ENCODE measurements at places on chromosomes 2 and 18.

DNA sequence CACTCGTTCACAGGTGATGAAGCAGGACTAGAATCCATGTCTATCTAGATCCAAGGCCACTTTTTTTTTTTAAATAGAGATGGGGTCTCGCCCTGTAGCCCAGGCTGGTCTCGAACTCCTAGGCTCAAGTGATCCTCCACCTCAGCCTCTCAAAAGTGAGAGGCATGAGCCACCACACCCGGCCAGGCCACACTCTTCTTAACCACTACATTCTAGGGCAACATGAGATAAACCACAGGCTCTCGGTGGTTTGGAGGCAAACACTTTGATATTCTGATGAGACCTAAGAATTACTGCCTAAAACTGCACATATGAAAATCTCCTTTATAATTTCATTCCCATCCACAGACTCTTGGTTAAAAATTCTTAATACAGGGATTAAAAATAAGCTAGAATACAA is 51.8 kb downstream of the USP34 start:
- no peak overlapping the region for H3K27ac ChIP-seq
- no peak for DNase-seq
- peaks cover 5% of the 10 kb centered on the region for H3K36me3 ChIP-seq
- no peak overlapping the region for H3K4me3 ChIP-seq

GRCh38 chr2:144998435-144998834 is 478.5 kb upstream of the ZEB2 start:
- H3K4me1 ChIP-seq, result no peaks in the 10 kb centered on the region
- H3K36me3 ChIP-seq, result no peaks in the 10 kb centered on the region
- DNase-seq, result no peak
- peak overlapping the region; percentile 67 for H3K27ac ChIP-seq

DNA sequence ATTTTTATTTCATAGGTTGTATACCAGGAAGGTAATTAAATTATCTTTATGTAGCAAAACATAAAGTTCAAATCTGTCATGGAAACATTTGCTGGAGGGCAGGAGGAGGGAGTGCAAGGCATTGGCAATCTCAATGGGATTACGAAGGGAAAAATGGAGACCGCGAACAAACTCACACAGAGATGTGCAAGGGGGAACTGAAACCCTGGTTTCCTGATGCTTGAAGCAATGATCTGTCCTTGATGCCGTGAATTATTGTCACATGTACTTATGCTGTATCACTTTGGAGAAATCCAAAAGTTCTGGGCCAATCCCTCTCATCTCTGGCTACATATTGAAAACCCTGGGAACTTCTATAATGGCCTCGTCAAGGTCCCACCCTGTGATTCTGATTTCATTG is 65.0 kb upstream of the MFF start:
- H3K27me3 ChIP-seq, result no peaks in the 10 kb centered on the region
- DNase-seq, result no peak
- H3K27ac ChIP-seq, result no peak overlapping the region
- H3K4me3 ChIP-seq, result no peak overlapping the region
- H3K4me1 ChIP-seq, result no peaks in the 10 kb centered on the region

DNA sequence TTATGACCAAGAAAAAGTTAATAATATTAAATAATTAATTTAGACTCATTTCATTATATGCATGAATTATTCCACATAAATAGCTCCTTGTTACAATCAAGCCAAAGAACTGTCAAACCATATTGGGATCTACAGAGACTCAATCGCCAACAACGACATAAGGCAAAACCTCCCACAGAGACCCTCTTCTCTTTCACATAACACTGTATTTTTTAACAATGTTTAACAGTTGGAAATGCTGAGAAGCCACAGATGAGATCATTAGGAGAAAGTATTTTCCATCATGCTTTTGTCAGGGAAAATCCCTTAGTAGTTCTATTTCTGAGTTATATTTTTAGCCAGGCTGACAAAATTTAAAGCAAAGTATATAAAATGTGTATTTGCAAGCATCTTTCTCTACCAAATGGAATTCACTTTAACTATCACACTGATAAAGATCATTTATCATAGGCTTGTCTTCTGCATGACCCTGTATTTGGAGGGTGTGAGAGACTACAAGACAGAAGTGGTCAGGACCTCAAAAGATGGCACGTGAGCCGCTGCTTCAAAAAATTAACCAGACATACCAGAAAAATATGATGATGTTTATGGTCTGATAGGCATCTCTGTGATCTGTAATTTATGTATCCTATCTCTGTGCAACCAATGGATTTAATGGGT is 383.8 kb downstream of the NRXN1 start:
- no peak overlapping the region for H3K4me3 ChIP-seq
- H3K36me3 ChIP-seq, result no peaks in the 10 kb centered on the region
- no peak for DNase-seq
- H3K4me1 ChIP-seq, result no peaks in the 10 kb centered on the region
- no peak overlapping the region for H3K27ac ChIP-seq

- H3K27me3 ChIP-seq, result no peaks in the 10 kb centered on the region
- H3K36me3 ChIP-seq, result no peaks in the 10 kb centered on the region
- DNase-seq, result no peak
- H3K4me3 ChIP-seq, result no peak overlapping the region
- H3K4me1 ChIP-seq, result peaks cover 14% of the 10 kb centered on the region
- no peak overlapping the region for H3K27ac ChIP-seq
Observed at GRCh38 chr2:98090951-98091350, 4.0 kb downstream of the VWA3B start.

DNA sequence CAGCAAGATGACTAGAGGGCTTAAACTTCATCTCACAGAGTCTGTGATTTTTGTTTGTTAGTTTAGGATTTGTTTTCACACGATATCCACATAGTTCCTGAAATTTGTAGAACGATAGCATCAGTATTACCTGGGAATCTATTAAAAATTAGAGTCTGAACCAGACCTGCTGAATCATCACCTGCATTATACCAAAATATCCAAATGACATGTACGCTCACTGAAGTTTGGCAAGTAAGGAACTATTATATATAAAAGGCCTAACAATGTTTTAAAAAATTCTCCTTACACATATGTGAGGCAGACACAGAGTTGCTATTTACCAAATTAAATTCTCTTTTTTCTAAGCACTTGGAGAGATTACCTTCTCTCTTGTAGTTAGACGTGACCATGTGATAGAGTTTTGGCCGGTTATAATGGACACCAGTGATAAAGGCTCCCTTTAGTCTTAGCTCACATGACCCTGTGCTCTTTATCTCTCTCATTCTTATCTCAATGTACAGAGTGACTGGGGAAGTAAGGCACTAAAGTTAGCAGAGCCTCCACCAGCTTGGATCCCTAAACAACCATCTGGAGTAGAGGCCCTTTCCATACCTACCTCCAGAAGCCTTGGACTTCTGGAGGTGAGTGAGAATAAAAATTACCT is 363.1 kb downstream of the DSC3 start:
- H3K27ac ChIP-seq, result no peak overlapping the region
- H3K36me3 ChIP-seq, result no peaks in the 10 kb centered on the region
- H3K4me1 ChIP-seq, result no peaks in the 10 kb centered on the region
- DNase-seq, result no peak
- no peak overlapping the region for H3K4me3 ChIP-seq

DNA sequence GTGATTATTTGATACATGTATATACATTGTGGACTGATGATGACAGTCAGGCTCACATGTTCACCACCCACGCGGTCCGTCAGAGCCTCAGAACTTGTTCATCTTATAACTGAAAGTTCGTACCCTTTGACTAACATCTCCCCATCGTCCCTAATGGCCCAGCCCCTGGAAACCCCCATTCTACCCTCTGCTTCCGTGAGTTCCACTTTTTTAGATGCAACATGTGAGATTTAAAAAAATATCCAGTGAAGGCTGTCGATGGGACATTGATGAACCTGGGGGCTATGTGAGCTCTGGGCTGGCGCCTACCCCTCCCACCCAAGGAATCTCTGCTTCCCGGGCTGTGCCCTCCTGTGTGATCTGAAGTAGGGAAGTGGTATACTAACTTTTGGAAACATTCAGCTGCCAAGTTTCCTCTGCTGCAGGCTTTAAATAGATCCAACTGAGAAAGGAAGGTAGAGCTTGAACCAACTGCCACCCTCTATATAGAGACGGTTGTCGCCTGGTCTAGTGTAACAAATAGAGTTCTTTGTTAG is 163.8 kb downstream of the FAM210A start:
- H3K27ac ChIP-seq, result peak overlapping the region; percentile 27
- H3K27me3 ChIP-seq, result no peaks in the 10 kb centered on the region
- H3K4me3 ChIP-seq, result no peak overlapping the region
- H3K36me3 ChIP-seq, result no peaks in the 10 kb centered on the region

- H3K4me1 ChIP-seq, result no peaks in the 10 kb centered on the region
- no peak for DNase-seq
- no peak overlapping the region for H3K27ac ChIP-seq
- H3K36me3 ChIP-seq, result no peaks in the 10 kb centered on the region
- H3K4me3 ChIP-seq, result no peak overlapping the region
Observed at GRCh38 chr2:75432761-75433361, 127.9 kb downstream of the EVA1A start.

DNA sequence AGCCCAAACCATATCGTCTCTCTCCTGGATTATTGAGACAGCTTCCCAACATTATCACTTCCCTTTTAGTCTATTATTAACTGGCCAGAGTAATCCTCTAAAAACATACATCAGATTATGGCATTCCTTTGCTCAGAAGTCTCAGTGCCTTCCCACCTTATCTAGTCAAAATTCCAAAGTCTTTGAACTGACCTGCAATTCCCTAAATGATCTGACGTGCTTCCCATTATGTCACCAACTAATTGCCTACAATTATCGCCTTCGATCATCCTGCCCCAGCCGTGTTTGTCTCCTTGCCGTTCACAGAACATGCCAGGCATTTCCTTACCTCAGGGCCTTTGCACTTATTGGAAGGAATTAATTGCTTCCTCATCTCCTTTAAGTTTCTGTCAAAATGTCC is 332.4 kb downstream of the IRS1 start:
- H3K27ac ChIP-seq, result no peak overlapping the region
- DNase-seq, result no peak
- H3K36me3 ChIP-seq, result no peaks in the 10 kb centered on the region
- H3K4me3 ChIP-seq, result no peak overlapping the region

- no peak for DNase-seq
- no peaks in the 10 kb centered on the region for H3K27me3 ChIP-seq
- no peaks in the 10 kb centered on the region for H3K36me3 ChIP-seq
- peaks cover 4% of the 10 kb centered on the region for H3K4me1 ChIP-seq
- H3K4me3 ChIP-seq, result no peak overlapping the region
Observed at GRCh38 chr18:46051731-46052461, 20.2 kb downstream of the PSTPIP2 start.

GRCh38 chr2:11998626-11999378 is 252.4 kb downstream of the LPIN1 start:
- H3K4me1 ChIP-seq, result no peaks in the 10 kb centered on the region
- no peak overlapping the region for H3K4me3 ChIP-seq
- no peak overlapping the region for H3K27ac ChIP-seq

GRCh38 chr18:13295894-13296293 is 77.3 kb downstream of the LDLRAD4 start:
- DNase-seq, result no peak
- no peak overlapping the region for H3K4me3 ChIP-seq
- H3K27me3 ChIP-seq, result no peaks in the 10 kb centered on the region
- no peaks in the 10 kb centered on the region for H3K36me3 ChIP-seq
- no peak overlapping the region for H3K27ac ChIP-seq
- peaks cover 10% of the 10 kb centered on the region for H3K4me1 ChIP-seq

GRCh38 chr18:8791171-8791651 is 85.9 kb downstream of the MTCL1 start:
- H3K27me3 ChIP-seq, result no peaks in the 10 kb centered on the region
- H3K4me1 ChIP-seq, result no peaks in the 10 kb centered on the region
- H3K4me3 ChIP-seq, result no peak overlapping the region
- no peak for DNase-seq
- no peaks in the 10 kb centered on the region for H3K36me3 ChIP-seq
- H3K27ac ChIP-seq, result no peak overlapping the region

DNA sequence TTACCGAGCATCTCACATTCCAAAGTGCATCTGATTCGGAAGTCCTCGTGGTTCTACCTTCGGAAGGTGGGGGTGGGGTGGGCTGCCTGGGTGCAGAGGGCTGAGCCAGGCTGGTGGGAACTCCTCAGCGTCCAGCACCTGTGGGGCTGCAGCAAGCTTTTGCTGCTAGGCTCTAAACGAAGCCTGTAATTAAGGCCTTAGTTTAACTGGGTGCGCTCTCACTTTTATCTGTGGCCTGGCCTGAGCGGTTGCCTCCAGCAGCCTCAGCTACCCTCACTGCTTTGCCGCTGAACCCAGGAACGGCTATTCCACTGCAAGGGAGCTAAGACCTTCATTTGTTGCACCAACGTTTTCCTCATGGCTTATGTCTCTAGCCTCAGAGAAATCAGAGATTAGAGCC is 48.4 kb downstream of the TMEM17 start:
- DNase-seq, result no peak
- H3K27me3 ChIP-seq, result no peaks in the 10 kb centered on the region
- H3K27ac ChIP-seq, result peak overlapping the region; percentile 70
- no peaks in the 10 kb centered on the region for H3K4me1 ChIP-seq
- no peaks in the 10 kb centered on the region for H3K36me3 ChIP-seq
- H3K4me3 ChIP-seq, result peak overlapping the region; percentile 65

- H3K27ac ChIP-seq, result peak overlapping the region; percentile 70
- H3K36me3 ChIP-seq, result no peaks in the 10 kb centered on the region
- no peaks in the 10 kb centered on the region for H3K4me1 ChIP-seq
- no peak for DNase-seq
Observed at GRCh38 chr2:85444629-85445172, 26.2 kb downstream of the SH2D6 start.

- no peak overlapping the region for H3K4me3 ChIP-seq
- H3K27ac ChIP-seq, result no peak overlapping the region
- no peaks in the 10 kb centered on the region for H3K4me1 ChIP-seq
Observed at GRCh38 chr2:53353135-53354114, 414.2 kb upstream of the CHAC2 start.

- no peaks in the 10 kb centered on the region for H3K27me3 ChIP-seq
- no peaks in the 10 kb centered on the region for H3K36me3 ChIP-seq
- H3K27ac ChIP-seq, result no peak overlapping the region
- no peak overlapping the region for H3K4me3 ChIP-seq
- no peaks in the 10 kb centered on the region for H3K4me1 ChIP-seq
Observed at GRCh38 chr18:77970814-77971213, 721.2 kb downstream of the GALR1 start.

DNA sequence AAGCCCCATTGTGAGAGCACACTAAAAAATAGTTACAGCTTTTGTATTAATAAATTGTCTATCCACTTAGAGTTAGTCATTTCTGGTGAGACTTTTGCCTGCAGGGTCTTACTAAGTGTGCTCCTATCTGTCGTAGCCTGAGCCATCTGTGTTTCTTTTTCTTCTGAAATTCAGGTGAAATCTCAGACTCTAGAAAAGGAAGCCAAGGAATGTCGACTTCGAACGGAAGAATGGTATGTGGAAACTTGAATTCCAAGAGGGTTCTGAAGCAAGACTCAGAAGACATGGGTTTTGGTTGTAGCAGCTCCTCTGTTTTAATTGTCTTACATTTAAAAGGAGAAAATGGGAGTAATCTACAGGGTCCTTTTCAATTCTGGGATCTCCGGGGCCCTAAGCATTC is 70.0 kb upstream of the STON1 start:
- peaks cover 89% of the 10 kb centered on the region for H3K36me3 ChIP-seq
- no peak overlapping the region for H3K27ac ChIP-seq
- DNase-seq, result no peak
- no peaks in the 10 kb centered on the region for H3K27me3 ChIP-seq

GRCh38 chr2:138058427-138058826 is 94.2 kb downstream of the HNMT start:
- no peak overlapping the region for H3K4me3 ChIP-seq
- H3K4me1 ChIP-seq, result peaks cover 4% of the 10 kb centered on the region
- H3K27ac ChIP-seq, result no peak overlapping the region
- H3K36me3 ChIP-seq, result no peaks in the 10 kb centered on the region
- no peak for DNase-seq
- no peaks in the 10 kb centered on the region for H3K27me3 ChIP-seq

Data from heart left ventricle (tissue), 16 donors.